ENCODE measurements at places on chromosomes 6 and 20.

DNA sequence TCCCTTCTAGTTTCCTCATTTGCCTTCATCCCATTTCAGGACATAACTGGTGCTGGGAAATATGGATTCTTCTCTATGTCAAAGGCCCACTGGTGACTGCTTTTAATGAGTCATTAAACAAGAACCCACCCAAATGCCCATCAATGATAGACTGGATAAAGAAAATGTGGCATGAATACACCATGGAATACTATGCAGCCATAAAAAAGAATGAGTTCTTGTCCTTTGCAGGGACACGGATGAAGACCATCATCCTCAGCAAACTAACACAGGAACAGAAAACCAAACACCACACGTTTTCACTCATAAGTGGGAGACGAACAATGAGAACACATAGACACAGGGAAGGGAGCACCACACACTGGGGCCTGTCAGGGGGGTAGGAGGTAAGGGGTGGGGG is 310.7 kb downstream of the ESR1 start:
- DNase-seq = no peak

- peak; percentile 18 for DNase-seq
Measured at GRCh38 chr20:24767623-24768100, 181.4 kb upstream of the CST7 start.

DNA sequence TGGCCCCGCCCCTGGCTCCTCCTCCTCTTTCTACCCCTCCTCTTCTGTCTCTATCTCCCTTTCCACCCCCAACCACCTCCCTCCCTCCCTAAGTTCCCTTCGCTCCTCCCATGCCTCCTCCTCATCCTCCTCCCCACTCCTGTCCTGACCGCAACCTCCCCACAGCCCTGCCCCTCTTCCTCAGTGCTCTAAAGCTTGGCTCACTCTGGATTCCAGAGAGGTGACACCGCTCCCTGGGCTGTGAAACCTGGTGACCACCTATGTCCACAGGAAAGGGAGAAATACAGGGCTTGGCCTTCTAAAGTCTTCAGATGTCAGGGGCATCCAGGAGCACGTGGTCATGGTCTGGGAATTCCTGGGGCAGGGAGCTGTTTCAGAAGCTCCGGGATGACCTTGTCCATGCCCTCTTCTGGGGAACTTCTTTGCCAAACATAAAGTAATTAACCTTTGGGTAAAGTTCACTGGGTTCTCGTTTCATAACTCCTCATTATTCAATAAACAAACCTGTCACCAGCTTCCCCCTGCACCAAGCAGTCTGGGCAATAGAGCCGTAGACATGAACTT is 345 bp upstream of the CST5 start:
- no peak for DNase-seq

- peak; percentile 61 for DNase-seq
Measured at GRCh38 chr6:146856296-146856695, 257.5 kb downstream of the ADGB start.

DNA sequence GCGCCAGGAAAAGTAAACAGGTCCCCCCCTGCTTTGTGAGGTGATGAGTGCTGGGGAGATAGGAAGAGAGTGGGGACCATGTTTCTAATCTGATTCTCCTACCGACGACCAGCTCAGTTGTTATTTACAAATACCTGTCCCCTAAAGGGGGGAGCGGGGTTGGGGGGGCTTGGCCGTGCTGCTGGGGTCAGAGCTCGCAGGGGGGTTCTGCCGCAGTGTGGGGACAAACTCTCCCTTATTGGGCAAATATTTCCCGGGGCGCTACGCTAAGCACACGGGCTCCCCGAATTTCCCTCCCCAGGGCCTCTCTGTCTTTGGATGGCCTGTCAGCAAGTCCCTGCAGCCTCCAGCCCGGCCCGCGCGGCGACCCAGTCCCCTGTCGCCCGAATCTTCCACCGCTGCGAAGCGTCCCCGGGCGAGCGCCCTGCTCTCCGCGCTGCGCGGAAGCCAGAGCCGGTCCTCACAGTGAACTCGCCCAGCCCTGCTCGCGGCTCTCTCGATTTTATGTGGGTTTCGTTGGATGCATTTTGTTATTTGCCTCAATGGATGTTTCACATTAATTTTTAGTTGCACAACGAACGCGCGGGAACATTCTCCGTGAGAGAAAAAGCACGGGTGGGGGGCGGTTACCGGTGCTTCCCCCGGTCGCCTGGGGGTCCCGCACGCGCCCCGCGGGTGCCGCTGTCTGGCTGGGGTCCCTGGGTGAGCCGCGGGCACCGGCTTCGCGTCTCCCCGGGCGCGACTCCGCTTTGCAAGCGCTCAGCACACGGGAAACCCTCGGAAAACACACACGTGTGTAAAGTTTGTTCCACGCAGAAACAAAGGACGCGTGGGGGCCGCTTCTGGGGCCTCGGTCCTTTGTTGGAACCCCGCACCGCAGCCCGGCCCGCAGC is 1.5 kb upstream of the STX16 start:
- DNase-seq = peak; percentile 61

- no peak for DNase-seq
Measured at GRCh38 chr6:29610540-29610939, 22.4 kb downstream of the GABBR1 start.

DNA sequence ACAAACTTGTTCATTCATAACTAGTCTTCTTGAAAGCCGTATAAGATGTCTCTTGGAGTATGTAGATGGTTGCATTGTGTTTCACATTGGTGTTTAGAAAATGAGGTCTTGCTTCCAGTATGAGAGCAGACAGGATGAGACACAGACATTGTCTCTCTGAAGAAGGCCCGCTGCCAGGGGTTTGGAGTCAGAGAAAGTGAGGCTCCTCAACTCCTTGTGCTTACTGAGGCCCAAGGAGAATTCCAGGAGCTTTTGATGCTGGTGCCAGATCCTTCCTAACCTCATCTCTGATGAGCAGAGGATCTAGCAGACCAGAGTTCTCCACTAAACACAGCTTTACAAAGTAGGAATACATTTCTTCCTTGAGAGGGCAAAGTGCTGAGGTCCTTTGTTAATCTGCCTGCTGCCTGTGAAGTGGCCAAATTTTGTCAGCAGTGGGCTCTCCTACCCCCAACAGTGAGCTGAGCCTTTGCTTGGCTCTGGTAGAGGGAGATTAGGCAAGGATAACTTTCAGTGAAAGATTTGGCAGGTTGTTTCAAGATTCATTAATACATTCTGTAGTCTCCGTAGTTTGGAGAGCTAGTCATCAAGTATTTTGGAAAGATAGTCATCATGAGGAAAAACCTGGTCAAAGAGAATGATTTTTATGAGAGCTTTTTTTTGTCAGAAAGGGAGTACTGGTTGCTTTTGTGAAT is 9.7 kb downstream of the MAPRE1 start:
- no peak for DNase-seq

DNA sequence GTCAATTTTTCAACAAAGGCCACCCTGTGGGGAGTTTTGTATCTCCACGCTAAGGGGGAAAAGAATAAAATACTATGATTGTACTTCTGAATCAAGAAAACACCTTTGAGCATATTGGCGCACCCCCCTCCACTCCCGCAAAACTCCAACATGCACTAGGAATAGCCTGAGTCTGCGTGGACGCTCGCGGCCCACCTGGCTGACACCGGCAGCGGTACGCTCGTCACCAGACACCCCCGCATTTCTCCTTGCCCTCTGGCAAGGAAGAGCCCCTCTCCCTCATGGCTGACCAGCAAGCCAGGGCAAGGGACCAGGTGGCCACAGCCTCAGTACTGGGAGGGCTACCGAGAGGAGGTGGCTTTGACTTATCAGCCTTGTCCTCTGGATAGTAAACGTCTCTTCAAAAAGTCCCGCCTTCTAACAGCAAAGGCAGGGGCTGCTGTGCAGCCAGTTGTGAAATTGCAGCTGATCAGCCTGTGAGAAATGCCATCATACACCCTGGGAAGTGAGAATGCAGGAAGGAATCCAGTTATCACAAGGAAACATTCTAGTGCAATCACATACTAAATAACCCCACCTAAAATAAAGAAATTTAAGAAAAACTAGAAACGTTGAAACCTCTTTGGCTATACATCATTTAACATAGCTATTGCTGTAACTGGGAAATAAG is 84.2 kb downstream of the HUS1B start:
- no peak for DNase-seq

DNA sequence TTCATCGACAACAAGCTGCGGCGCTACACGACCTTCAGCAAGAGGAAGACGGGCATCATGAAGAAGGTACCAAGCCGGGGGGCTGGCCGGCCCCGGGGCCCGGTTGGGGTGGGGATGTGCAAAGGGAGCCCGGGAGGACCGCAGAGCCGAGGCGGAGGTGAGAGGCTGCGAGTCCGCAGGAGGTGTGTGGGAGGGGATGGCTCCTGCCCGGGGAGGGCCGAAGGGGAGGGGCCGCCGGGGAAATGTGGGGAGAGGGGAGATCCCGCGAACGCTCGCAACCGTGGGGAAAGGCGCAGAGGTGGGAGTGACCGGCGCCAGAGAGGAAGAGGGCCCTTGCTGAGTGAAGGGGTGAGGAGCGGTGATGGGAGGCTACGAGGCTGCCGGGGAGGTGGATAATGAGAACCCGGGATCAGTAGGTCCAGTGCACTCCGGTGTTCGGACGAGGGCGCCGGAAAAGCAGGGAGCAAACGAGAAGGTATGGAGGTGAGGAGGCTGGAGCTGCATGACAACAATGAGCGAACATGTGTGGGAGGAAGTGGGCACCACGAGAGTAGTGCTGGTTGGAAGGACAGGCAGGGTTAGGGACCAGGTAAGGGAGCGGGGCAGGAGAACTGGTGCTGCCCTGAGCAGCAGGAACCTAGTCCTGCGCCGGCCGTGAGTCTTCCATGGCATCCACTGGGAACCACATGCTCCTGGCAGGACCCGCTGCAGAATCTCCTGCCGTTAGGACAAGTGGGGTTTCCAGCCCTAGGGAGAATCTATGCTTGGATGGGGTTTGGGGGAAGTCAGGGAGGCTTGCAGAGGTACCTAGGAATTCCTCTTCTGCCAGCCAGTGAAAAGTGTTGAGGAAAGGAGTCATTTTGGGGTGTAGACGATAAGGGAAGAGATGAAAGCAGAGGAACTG is 1.3 kb downstream of the SRF start:
- DNase-seq = peak; percentile 68

DNA sequence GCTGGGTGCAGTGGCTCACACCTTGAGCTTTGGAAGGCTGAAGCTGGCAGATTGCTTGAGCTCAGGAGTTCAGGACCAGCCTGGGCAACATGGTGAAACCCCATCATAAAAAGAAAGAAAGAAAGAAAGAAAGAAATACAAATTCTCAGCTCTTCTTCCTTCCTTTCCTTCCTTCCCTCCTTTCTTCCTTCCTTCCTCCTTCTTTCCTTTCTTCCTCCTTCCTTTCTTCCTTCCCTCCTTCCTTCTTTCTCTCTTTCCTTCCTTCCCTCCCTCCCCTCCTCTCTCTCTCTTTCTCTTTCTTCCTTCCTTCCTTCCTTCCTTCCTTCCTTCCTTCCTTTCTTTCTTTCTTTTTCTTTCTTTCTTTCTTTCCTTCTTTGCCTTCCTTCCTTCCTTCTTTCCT is 21.0 kb upstream of the NCOA3 start:
- DNase-seq = no peak

GRCh38 chr20:55514531-55514930 is 490.8 kb downstream of the CBLN4 start:
- no peak for DNase-seq

DNA sequence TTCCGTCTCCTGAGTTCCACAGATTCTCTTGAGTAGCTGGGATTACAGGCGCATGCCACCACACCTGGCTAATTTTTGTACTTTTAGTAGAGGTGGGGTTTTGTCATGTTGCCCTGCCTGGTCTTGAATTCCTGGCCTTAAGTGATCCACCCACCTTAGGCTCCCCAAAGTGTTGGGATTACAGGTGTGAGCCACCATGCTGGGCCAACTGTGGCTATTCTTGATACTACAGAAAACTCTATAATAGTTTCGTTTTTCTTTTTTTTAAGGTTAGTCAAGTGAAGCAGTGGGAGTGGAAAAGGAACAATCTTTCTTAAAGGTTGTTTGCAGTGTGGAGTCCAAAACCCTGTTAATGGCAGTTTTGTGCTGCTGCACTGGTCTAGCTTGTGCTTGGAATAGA is 84.7 kb downstream of the POPDC3 start:
- no peak for DNase-seq
